ENCODE measurements at places on chromosomes 4 and X.

DNA sequence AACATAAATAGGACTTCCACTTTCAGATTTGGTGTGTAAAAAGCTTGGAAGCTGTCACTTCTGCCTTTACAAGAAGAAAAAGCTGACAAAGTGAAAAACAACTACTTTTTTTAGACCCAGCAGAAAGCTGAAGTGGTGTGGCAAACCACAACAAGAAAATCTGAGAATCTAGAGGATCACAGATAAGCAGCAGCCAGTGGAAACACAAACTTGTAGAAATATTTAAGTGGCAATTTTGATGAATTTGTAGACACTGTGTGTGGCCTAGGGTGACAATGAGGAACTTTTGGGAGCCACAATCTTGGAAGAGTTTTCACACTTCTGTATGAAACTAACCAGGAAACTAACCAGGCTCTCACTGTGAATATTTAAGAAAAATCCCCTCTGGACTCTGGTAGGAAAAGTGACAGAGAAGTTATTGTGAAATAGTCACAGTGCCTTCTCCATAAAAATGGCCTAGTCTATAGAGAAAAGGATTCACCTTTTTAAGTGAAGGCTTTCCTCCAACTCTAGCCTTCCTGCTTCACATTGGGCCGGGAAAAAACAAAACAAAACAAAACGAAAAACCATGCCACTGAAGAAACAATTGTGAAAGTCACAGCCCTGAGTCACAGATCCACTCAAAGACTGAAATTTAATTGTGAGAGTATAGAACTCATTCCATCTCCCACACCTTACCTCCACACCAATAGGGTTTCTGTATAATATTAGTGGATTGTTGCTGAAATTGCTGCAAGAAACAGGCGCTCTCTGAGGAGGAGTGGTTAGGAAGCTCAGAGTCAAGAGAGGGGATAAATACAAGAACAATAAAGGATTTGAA is 26.7 kb upstream of the GUCY1A1 start:
- DNase-seq: no peak

GRCh38 chr4:23161787-23162186 is 469.1 kb downstream of the GBA3 start:
- DNase-seq: no peak

- no peak for DNase-seq
Observed at GRCh38 chrX:19613645-19614323, 98.5 kb upstream of the MAP3K15 start.

DNA sequence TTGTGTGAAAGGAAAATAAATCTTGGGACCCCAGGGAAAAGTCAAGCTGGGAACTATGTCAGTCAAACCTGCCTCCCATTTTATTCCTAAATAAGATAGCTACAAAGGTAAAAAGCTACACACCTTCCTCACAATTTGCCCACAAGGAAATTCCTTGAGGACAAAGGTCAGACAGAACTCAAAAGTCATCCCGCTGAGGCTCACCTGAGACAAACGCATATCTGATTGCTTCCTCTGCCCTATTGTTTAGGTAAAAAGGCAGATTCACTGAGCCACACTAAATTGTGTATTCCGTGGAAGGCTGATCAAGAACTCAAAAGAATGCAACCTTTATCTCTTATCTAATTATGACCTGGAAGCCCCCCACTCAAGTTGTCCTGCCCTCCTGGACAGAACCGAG is 58.7 kb upstream of the MAML3 start:
- DNase-seq: no peak

DNA sequence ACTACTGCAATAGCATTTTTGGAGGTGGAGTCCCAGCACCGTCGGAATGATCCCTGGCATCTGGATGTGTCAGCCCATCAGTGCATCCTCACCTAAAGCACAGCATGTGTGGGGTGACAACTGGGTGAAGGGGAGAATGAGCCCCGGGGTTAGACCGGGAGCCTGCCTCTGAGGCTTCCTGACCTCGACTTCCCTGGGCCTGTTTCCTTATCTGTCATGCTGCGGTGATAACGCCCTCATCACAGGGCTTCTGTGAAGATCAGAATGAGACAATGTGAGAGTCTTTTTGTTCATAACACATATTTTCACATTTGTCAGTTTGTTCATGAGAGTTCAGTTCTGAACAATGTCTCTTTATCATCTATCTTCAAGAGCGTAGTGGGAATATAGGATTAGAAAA is 31.1 kb upstream of the PDLIM3 start:
- no peak for DNase-seq

- no peak for DNase-seq
Observed at GRCh38 chrX:8126092-8126491, 45.0 kb downstream of the VCX2 start.

- DNase-seq: no peak
Observed at GRCh38 chrX:139877710-139878414, 55.0 kb downstream of the ATP11C start.

DNA sequence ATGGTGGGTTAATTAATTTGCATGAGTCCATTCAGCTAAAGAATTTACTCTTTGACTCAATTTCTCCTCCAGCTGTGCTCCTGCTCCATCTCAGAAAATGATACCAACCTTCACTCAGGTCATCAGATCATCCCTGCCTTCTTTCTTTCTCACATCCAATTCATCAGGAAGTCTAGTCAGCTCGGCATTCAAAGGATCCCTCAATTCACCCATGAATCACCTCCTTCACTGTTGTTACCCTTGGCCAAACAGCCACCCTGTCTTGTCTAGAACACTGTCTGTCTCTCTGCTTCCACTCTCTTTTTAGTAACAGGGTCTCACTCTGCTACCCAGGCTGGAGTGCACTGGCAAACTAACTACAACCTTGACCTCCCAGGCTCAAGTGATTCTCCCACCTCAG is 337.4 kb upstream of the SFRP2 start:
- no peak for DNase-seq

DNA sequence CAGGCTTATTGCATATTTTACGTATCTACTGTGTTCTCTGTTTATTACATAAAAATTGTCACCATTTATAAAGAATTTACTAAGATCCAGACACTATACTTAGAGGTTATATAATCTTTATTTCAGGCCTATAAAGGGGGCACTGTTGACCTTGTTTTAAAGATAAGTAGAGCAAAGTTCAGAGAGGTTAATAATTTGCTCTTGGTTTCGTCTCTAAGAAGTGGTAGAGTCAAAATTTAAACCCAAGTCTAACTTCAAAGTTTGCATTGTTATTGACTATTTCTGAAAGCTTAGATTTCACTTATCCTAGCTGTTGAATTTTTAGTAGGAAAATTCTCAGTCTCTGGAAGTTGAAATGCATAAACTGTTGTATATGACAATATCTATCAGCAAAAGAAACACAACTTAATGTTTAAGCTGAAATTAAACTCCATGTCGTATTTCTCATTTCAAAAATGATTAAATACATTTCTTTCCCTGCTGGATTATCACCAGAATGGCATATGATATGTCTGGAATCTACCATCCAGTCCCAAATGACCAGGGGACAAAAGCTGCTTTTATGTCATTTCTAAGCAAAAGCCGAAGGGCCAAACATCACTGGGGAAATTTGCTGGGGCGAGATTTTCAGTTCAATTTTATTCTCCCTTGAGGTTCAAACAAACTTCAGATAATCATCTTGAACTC is 138.4 kb downstream of the SLC7A11 start:
- DNase-seq: no peak

DNA sequence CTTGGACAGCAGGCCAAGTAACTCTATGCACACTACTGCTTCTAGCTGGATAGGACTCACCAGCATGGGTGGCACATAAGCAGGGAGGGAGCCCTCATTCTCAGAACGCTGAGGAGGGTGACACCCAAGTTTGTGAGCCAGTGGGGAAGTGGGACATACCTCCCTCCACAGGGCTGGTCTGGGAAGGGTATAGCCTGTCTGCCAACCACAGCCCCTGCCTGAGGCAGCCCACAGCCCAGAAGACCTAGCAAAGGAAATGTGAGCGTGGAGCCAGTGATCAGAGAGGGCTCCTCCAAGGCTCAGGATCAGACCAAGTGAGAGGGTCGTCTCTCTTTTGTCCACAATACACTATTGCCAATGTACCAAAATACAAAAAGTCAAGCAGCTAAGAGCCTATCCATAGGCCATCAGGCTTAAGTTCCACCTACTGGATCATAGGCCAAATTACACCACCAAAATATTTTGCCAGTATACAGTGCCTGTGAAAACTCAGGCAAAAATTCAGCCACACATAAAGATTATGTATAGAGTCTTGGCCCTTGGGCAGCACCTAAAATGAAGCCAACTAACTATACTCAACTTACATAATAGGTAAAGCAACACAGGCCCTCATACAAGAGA is 1203.1 kb downstream of the PCDH18 start:
- no peak for DNase-seq

- no peak for DNase-seq
Observed at GRCh38 chr4:132276185-132276584, 872.9 kb upstream of the PCDH10 start.

DNA sequence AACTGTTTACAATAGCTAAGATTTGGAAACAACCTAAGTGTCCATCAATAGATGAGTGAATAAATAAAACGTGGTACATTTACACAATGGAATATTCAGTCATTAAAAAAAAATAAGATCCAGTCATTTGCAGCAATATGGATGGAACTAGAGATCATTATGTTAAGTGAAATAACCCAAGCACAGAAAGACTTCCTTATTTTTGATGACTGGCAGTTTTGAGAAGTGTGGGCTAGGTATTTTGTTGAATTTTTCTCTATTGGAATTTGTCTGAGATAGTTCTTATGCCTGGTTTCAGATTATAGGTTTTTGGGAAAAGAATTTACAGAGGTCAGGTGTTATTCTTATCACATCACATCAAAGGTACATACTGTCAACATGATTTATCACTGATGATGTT is 293.8 kb upstream of the ARSJ start:
- DNase-seq: no peak

GRCh38 chr4:83552083-83552482 is 16.2 kb downstream of the GPAT3 start:
- no peak for DNase-seq

DNA sequence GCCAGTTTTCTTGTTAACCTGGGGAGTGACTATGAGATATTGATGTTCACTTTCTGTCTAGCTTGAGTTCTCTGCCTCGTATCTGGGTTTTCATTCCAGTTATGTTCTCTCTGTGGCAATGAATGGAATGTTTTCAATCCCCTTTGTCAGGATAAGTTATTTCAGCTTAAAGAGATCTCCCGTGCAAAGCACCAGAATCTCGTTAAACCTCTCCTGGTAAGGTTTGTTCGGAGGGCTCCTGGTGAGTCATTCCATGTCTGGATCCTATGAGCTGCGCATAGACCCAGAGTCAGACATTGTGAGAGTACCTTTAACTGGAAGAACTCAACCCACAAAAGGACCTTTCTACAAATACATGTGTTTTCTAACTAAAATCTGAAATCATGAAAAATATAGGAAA is 51.0 kb downstream of the KDR start:
- no peak for DNase-seq

GRCh38 chr4:100062921-100063320 is 112.8 kb upstream of the H2AZ1 start:
- no peak for DNase-seq

- DNase-seq: no peak
Observed at GRCh38 chr4:109385260-109385659, 48.4 kb upstream of the SEC24B start.

- no peak for DNase-seq
Observed at GRCh38 chr4:97978791-97979488, 164.3 kb downstream of the STPG2 start.

GRCh38 chr4:128271551-128271950 is 16.1 kb downstream of the PGRMC2 start:
- no peak for DNase-seq

- no peak for DNase-seq
Observed at GRCh38 chr4:150904671-150905070, 110.4 kb downstream of the LRBA start.

DNA sequence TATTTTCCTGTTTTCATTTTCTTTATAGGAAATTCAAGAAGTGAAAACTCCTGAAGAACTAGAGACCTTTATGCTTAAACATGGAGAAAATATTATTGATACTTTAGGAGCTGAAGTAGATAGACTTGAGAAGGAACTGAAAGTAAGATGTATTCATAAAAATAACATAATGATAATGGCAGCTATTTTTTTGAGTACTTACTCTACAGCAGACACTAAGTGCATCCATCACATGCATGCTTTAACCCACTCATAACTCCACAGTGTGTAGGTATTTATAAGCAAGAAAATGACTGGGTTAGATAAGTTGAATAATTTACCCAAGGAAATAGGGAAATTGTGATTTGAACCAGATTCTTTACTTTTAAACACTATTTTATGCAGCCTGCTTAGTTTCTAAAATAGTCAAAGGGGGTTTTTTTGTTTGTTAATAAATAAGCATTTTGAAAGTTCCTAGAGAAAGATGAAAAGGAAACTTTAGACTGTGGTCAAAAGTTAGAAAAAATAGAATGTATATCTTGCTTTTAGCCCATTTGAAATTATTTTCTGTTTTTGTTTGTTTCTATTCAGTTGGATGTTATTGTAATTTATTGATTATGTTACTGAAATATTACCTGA is 74.2 kb downstream of the BEND4 start:
- DNase-seq: no peak

GRCh38 chrX:35150052-35150451 is 207.5 kb downstream of the FAM47B start:
- no peak for DNase-seq

DNA sequence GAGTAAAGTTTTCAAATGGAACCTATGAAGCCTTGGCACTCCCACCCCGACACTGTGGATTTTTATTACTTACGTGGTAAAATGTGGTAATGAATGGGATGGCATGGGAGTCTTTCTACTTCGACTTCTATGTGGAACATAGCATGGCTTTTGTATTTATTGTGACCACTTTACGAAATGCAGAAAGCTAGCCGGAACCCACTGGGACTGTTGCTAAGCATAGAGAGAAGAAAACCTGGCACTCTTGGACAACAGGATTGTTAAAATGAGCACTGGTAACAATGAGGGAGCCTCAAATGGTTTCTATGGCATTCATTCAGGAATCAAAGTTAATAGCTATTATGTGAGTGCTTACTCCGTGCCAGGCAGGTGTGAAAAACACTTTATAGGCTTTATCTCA is 113.3 kb downstream of the PDS5A start:
- DNase-seq: no peak

- no peak for DNase-seq
Observed at GRCh38 chr4:94976371-94977011, 218.7 kb downstream of the BMPR1B start.

GRCh38 chr4:82357640-82358039 is 16.2 kb downstream of the HNRNPD start:
- no peak for DNase-seq

DNA sequence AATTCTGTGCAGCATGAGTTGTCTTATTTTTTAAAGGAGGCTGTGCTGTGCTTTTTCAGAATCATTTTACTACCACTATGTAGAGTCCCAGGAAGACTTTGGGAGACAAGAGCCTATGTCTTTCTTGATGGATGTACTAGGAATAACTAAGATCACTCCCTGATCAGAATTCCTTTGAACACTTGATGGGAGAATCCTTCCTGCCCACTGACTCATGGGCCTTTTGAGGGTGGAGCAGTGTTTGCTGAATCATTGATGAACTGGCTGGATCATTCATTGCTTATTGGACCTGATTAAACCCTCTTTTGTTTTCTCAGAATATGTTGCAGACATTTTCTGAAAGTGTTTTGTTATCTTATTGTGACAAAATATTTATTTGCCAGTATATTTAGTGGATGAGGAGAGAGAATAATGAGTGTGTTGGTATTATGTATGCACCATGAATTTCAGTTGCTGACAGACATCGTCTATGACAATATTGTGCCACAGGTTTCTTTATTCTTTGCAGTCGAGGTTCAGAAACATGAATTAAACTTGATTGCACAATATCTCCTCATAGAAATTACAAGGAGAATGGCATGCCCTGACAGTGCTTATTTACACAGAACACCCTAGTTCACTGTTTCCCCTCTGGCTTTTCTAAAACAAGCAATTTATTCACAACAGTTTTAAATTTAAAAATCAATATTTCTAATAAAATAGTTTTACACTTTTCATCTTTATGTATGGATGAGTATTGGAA is 36.3 kb downstream of the POU4F2 start:
- DNase-seq: no peak

Measured in anterior cingulate cortex (tissue), 58 donors.